ENCODE measurements at places on chromosomes 16 and 17.

DNA sequence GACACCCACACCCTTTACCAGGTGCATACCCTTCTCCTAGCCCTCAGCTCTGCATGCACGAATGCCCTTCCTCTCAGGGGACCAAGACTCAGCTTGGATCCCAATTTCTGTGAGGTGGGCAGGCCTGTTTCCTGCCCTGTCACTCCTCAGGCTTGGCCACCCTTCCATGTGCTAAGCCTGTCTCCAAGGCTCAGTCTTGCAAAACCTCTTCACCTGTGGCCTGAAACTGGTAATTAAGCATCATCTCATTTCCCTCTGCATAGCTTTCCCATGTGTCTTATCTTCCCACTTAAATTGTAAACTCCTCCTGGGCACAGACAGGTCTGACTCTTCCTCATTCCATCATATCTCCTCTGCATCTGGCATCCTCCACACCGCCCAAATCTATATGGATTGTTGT, 31.0 kb upstream of the SMPD3 start:
- DNase-seq, result no peak

DNA sequence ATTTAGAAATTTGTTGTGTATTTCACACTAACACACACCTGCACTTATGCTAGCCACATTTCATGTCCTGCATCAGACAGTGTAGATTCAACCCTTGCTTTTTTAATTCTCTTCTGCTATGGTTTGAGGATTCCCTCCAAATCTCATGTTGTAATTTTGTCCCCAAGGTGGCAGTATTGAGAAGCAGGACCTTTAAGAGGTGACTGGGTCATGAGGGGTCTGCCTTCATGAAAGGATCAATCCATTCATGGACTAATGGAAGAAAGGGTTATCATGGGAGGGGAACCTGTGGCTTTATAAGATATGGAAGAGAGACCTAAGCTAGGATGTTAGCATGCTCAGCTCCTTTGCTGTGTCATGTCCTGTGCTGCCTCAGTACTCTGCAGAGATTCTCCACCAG, 1032.2 kb downstream of the CDH11 start:
- DNase-seq, result peak; percentile 62

GRCh38 chr16:25751230-25751835, 59.6 kb downstream of the HS3ST4 start:
- no peak for DNase-seq

DNA sequence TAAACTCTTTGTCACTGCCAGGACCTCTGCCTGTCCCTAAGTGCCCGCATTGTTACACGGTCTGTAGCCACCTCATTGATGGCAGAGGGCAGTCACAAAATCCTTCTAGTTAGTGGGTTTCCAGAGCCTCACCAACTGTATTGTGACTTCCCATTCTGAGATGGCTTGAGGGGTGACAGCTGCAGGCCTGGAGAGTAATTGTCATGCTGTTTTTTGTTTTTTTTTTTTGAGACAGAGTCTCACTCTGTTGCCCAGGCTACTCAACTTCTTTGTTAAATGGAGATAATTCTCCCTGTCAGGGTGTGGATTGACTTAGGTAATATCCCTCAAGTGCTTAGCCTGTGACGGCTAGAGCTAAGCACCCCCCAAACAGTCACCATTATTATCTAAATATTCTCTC, 77.9 kb downstream of the SDR42E1 start:
- no peak for DNase-seq

- no peak for DNase-seq
Observed at GRCh38 chr16:89033796-89034572, 57.0 kb upstream of the CBFA2T3 start.

GRCh38 chr17:73625991-73626673, 18.1 kb downstream of the SDK2 start:
- DNase-seq, result no peak

GRCh38 chr16:1159973-1160772, 7.3 kb downstream of the CACNA1H start:
- DNase-seq, result peak; percentile 60

GRCh38 chr17:6098050-6098822, 28.1 kb downstream of the WSCD1 start:
- no peak for DNase-seq

GRCh38 chr17:279331-279730, 73.3 kb downstream of the RPH3AL start:
- no peak for DNase-seq

GRCh38 chr16:70730031-70730430, 44.2 kb upstream of the MTSS2 start:
- DNase-seq, result no peak

DNA sequence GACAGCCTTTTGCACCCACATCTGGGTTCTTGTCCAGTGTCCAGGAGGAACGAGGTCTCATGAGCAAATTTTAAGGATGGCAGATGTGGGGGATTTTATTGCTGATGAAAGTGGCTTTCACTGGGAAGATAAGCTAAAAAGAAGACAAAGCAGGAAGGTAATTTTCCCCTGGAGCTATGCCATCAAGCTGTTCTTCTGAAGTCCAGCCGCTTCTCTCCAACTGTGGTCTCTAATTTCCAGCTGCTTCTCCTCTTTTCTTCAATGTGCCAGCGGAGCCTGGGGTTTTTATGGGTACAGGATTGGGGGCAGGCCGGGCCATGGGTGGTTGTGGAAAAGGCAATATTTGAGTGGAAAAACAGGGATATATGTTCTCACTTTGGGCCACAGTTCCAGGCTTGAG, 430.8 kb downstream of the WWOX start:
- no peak for DNase-seq

DNA sequence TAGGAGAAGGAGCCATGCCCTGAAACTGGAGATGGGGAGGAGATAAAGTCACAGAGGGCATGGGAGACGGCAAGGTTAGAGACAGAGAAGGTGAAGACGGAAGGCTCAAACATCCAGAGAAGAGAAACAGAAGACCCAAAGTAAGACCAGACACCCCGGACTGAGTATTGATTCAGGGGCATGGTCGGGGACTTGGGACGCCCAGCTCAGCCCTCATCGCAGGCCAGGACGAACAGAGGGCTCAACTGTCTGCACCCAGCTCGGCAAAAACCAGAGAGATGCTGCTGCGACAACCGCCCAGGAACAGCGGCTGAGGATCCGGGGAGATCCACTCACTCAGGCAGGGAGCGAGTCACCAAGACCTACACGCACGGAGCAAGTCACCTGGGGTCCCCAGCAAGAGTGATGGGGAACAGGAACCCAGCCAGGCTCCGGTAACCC, 999 bp downstream of the XYLT1 start:
- no peak for DNase-seq

DNA sequence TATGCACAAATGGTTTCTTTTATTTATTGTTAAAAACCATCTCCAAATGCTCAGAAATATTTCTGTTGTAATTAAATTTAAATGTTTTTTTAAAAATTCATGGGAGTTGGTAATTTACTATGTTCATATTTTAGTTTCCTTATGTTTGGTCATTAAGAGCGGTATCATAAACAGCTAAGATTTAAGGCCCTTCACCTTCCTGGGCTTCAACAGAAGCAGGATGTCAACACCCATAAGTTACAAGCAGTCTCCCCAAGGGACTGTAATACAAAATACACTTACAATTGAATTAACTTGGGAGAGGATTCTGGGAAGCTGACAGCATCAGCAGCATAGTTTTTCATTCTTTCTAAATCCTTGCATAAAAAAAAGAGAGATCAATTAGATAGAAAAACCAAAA, 30.9 kb upstream of the TANC2 start:
- no peak for DNase-seq

GRCh38 chr16:58430718-58431117, 38.4 kb downstream of the GINS3 start:
- no peak for DNase-seq

- DNase-seq, result no peak
Observed at GRCh38 chr16:88208112-88208511, 174.6 kb upstream of the ZNF469 start.

GRCh38 chr16:81842564-81843242, 63.6 kb downstream of the PLCG2 start:
- no peak for DNase-seq

GRCh38 chr17:55284001-55284884, 19.5 kb downstream of the HLF start:
- no peak for DNase-seq

GRCh38 chr16:30179195-30179594, 4.2 kb upstream of the CORO1A start:
- no peak for DNase-seq

DNA sequence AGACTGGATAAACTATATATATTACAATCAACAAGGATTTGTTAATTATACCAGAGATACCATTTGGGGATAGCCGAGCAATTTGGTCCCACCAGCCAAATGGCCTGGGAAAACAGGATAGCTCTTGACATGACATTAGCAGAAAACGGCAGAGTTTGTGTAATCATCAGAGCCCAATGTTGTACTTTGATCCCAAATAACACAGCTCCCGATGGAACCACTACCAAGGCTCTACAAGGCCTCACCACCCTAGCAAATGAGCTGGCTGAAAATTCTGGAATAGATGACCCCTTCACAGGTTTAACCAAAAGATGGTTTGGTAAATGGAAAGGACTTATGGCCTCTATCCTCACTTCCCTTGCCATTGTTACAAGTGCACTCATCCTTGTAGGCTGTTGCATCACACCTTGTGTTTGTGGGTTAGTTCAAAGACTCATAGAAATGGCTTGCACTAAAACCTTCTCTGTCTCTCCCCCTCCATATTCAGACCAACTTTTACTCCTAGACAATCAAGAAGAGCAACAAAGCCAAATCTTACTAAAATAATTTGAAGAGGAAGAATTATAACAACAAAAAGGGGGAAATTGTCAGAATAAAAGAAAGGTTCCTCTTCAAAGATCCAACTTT, 9.5 kb downstream of the TXNL4B start:
- DNase-seq, result no peak
